ENCODE measurements at places on chromosomes 2 and 18. TPM values are rescaled to one million over a fixed set of nuclear protein-coding genes. Genes with fewer than 3 reads are reported as not detected.

The LYG2 gene
- not detected for total RNA-seq

The C2orf15 gene
- total RNA-seq = 0.92 TPM

The CCDC150 gene
- total RNA-seq = 7.9 TPM

The THAP4 gene
- 51.9 TPM for total RNA-seq

DNA sequence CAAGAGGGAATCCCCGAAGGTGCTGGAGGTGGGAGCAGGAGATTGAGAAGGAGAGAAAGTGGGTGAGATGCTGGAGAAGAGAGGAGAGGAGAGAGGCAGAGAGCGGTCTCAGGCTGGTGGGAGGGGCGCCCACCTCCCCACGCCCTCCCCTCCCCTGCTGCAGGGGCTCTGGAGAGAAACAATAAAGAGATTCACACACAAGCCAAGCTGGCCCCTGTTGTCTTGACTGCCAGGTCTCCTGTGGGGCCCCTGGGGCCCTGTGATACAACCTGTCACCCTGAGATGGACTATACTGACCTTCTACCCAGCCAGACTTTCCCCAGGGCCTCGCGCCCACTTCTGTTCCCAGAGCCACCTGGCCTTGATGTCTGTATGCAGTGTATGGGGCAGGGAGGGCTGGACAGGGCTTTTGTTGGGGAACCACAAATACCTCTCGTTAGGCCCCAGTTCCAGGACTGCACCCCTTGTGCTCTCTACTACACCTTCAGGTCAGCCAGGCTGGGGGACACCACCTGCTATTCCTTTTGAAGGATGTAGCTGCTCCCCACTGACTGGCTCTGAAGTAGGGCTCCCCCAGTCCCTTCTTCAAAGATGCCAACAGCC lies 8.0 kb upstream of the SPEG start:
- DNase-seq = no peak

DNA sequence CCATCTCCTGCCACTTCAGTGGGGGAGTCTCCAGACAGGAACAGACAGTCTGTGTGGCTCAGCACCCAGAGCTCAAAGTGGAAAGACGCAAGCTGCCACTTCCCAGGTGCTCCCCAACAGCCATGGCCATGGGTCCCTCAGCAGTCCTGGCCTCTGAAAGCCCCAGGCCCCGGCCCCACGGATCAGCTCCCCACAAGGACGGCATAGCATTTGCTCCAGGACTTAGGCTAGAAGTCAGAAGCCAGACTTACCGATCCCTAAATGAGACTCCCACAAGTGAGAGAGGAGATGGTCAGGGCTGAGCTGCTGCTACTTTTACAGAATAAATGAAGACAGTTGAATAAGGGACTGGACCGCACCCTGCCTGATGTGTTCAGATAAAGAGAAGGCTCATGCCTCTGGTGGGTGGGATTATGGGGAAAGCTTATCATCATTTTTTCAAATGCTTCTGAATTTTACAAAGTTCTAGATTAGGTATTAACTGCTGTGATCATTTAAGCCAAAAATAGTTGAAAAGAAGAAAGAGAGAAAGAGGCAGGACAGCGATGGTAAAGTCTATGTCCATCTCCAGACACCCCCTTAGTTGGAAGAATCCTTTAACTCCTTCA lies 50.5 kb downstream of the ADD2 start:
- no peak for DNase-seq

DNA sequence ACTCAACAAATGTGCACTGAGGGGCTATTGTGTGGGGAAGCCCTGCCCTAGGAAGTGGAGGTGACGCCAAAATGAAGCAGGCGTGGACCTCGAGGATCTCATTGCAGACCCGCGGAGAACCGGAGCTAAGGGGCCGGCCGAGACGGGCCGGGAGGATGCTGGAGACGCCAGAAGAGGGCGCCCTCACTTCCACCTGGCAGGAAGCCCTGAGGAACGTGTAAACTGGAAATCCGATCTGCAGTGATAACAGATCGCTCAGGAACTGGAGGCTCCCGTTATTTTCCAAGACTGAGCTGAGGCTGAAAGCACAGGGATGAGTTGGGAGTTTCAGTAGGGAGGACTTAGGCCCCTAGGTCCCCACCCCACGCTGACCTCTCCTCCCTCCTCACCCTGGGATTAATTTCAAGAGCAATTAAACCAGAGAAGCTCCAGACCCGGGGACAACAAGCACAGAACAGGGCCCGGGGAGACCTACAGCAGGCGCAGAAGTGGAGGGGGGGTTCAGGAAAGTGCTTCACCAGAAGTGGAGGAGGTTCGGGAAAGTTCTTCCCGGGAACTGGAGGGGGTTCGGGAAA lies 7.7 kb upstream of the COL6A3 start:
- DNase-seq = peak; percentile 84

Measured in CD8-positive, alpha-beta memory T cell (primary cell).